GM12878 (cell line): ENCODE measurements at places on chromosomes 4 and X.

DNA sequence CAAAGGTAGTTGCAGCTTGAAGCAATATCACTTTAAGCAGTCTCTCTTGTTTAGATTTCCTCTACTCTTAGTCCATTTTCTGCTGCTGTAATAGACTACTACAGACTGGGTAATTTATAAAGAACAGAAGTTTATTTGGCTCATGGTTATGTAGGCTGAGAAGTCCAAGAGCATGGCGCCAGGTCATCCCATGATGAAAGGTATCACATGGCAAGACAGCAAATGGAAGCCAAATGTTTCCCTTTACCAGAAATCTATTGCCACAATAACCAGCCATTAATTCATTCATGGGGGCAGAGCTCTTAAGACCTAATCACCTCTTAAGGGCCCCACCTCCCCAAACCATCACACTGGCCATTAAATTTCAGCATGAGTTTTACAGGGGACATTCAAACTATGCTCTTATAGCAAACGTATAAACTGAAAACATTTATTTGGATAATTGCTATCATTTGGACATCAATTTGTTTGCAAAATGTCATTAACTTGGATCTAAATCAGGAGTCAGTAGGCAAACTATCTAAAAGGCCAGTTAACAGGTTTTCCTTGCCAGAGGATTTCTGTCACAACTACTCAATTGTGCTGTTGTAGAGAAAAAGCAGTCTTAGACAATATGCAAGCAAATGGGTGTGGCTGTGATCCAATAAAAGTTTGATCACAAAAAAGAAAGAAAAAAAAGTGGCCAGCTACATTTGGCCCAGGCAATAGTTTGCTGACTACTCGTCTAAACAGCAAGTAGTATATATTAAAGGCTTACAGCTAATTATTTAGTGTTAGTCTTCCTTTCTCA, 75.7 kb upstream of the GUCY1A1 start:
- DNase-seq = no peak

DNA sequence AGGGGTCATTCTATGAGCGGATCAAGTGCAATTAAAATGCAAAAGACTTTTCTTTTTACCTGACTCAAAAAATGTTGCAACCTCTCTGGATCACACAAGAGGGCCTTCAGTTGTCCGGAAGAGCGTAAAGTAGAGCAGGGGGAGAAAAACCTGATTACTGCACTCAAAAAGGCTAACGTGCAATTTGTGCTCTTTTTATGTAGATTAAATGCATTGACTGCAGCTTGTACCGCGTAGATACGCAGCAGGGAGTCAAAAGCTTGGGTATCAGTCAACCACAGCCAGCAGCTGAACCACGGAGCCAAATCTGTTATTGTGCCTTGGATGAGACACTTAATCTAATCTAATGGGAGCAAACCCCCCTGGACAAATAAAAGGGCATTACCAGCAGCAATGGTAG, 107.3 kb upstream of the RAI2 start:
- DNase-seq = no peak

DNA sequence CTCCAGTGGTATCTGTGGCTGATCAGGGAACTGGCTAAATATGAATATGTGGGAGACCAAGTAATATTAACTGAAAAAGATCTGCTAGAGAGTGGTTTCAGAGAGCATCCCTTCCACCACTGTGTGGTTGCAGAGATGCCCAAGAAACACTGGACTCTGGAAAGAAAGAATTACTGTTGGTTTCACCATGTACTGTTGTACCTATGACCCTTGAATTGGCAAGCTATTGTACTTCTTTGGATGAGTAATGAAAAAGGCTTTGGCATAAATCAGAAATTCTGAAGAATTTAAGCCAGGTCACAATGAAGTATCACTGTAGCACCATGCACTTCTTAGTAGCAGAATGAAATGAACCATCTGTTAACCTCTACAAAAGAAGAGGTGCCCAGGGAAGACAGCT, 134.4 kb upstream of the INTU start:
- no peak for DNase-seq

- no peak for DNase-seq
Measured at GRCh38 chrX:11190745-11191510, 79.8 kb downstream of the HCCS start.

DNA sequence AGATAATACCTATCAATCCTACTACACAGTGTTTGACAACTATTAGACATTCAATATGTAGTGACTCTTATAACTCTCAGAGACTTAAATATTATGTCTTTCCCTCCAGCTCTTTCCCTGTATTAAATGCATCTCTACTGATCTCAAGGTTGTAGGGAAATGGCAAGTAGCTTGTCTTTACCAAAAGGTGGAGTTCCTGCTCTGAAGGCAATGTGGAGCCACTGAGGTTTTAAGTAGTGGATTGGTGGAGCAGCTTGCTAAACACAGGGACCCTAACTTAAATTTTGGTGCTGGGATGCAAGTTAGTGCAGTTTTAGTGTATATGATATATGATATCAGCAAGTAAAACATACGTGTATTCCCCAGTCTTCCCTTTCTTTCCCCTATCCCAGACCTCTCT, 13.1 kb downstream of the FNIP2 start:
- DNase-seq = no peak

DNA sequence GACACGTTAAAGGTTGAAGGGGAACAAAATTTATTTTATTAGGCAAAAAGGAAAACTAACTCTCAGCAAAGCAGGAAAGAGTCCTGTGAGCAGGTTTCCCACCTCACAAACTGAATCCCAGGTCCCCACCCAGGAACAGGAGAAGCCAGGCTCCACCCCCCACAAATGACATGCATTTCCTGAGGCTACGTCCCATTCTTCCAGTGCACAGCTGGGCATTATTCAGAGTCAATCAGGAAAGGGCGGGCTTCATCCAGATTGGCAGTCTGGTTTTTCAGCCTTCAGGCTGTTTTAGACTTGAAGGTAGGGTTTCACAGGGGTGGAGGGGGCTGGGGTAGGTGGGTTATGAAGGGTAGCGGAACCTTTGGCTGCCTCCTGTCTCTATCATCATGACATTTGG, 11.9 kb upstream of the ASIC5 start:
- DNase-seq = no peak

- DNase-seq = no peak
Measured at GRCh38 chr4:128803783-128804182, 5.7 kb upstream of the JADE1 start.

- DNase-seq = no peak
Measured at GRCh38 chr4:94139931-94140612, 67.6 kb upstream of the SMARCAD1 start.

DNA sequence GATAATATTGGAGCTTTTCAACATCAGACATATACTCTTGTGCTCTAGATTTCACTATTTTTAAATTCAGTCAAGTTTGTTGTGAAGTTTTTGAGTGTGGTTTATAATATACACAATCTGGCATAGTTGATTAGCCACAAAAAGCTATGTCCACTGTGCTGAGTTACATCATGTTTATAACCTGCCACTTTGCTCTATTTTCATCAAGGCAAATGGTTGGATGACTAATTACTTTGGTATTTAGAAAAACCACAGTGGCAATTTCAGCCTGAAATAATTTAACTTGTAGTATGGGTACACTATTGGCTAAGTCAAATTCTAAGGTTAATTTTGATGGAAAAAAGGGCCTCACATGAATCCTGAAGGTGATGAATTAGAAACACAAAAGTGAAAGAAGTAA, 262.6 kb downstream of the C4orf33 start:
- no peak for DNase-seq

DNA sequence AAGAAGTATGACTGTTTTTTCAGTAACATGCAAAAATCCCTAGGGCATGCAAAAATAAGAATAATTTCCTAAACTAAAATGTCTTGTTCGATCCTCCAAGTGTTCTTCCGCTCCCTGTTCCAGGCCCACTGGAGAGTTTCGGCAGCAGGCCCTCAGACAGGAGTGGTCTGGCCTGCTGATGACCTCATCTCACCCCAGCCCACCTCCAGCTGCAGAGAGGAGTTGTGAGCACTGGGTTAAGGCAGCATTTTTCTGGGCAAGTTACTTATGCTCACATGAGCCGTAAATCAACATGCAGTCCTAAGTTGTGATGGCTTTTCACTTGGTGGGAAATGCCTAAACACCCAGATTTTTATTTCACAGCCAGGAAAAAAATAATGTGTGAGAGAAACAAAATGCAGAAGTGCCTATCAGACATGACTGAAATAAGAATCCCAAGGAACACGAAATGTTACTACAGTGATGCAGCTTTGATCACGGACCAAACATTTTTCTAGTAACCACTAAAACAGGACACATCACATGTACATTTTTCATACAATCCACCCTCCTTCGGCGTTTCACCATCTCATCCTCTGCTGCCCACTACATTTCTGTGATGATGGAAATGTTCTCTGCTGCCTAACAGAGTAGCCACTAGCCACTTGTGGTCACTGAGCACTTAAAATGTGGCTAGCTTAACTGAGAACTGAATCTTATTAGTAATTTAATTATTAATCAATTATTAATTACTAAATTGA, 153.3 kb upstream of the TBL1X start:
- DNase-seq = no peak

DNA sequence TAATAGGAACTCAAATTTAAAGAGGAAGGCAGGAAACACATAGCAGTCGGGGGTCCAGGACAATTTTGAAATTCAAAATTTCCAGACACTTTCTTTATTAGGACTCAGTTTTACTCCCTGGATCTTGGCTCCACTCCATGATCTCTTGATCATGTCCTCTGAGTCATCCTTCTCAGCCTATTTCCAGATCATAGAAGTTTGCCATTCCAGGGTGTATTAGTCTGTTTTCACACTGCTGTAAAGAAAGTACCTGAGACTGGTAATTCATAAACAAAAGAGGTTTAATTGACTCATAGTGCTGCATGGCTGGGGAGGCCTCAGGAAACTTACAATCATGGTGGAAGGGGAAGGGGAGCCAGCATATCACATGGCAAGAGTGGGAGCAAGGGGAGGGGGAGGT, 564.7 kb upstream of the ACTRT1 start:
- no peak for DNase-seq

- no peak for DNase-seq
Measured at GRCh38 chr4:82450966-82451755, 20.8 kb downstream of the ENOPH1 start.

- no peak for DNase-seq
Measured at GRCh38 chr4:141132709-141133145, 542 bp downstream of the RNF150 start.

GRCh38 chr4:127533028-127533700, 99.6 kb upstream of the INTU start:
- DNase-seq = no peak

- no peak for DNase-seq
Measured at GRCh38 chrX:1860936-1861594, 246.2 kb downstream of the ASMT start.

GRCh38 chr4:1571165-1572009, 112.7 kb downstream of the FAM53A start:
- DNase-seq = no peak

DNA sequence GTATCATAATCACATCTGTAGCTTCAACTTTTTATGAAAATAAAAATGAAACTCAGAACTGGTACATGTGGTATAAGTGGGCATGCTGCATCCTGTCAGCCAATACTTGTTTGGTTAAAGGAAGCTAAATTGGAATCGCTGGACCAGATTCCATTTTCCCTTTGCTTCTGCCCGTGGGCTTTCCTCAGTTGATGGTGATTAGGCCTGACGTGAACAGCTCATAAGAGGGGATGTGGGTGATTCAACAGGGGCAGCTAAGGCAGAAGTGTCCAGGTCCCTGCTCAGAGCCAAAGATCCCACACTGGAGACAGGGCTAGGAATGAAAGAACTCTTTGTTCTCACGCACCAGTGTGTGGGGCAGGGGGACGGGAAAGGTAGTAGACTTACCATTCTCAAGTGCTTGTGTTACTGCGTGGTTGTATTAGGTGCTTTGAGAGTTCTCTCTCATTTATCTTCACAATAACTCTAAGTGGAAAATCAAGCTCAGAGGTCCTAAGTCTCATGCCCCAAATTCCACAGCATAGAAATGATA, 63.2 kb upstream of the GUCY1A1 start:
- DNase-seq = no peak

GRCh38 chrX:136714626-136715599, 65.8 kb downstream of the ARHGEF6 start:
- DNase-seq = no peak
